ENCODE measurements at places on chromosomes 13 and 19. TPM values are rescaled to one million over a fixed set of nuclear protein-coding genes. Genes with fewer than 3 reads are reported as not detected.

The FCGBP gene
- total RNA-seq = 0.14 TPM

The IFI30 gene
- total RNA-seq = 11.2 TPM

The GSX1 gene
- not detected for total RNA-seq

The CD37 gene
- not detected for total RNA-seq

The ARGLU1 gene
- 30.4 TPM for total RNA-seq

The GPR183 gene
- not detected for total RNA-seq

The MISP3 gene
- 0.28 TPM for total RNA-seq

The PSG11 gene
- total RNA-seq = not detected

The GFY gene
- not detected for total RNA-seq

The UBE2L5 gene
- total RNA-seq = 0.09 TPM

The CDC37 gene
- total RNA-seq = 194 TPM

The KLF5 gene
- 0.37 TPM for total RNA-seq

The SLITRK6 gene
- 0.28 TPM for total RNA-seq

The KLK12 gene
- not detected for total RNA-seq

The CDC42EP5 gene
- total RNA-seq = 16.1 TPM

The ZNF813 gene
- total RNA-seq = 4.3 TPM

The ZNF433 gene
- 5.5 TPM for total RNA-seq

The VSTM2B gene
- not detected for total RNA-seq

The ZNF780B gene
- total RNA-seq = 13.7 TPM

The ADGRE1 gene
- total RNA-seq = not detected

The TRAPPC6A gene
- 14.1 TPM for total RNA-seq

The EFNB2 gene
- total RNA-seq = 0.46 TPM

The ZNF175 gene
- total RNA-seq = 4.4 TPM

The CRLF1 gene
- total RNA-seq = 28.7 TPM

The CGB3 gene
- not detected for total RNA-seq

The TJP3 gene
- total RNA-seq = not detected

The CD33 gene
- total RNA-seq = not detected

The TSEN34 gene
- total RNA-seq = 53.6 TPM

The ZNF878 gene
- total RNA-seq = not detected

The CAPN12 gene
- not detected for total RNA-seq

The PSG3 gene
- not detected for total RNA-seq

The MLLT1 gene
- 4.4 TPM for total RNA-seq

The NR2F6 gene
- total RNA-seq = 37.6 TPM

The RYR1 gene
- under 0.01 TPM for total RNA-seq

The FCHO1 gene
- total RNA-seq = 0.14 TPM

The CERS4 gene
- 14.5 TPM for total RNA-seq

The PLVAP gene
- total RNA-seq = not detected

The TRPC4 gene
- total RNA-seq = 3.1 TPM

The GAPDHS gene
- not detected for total RNA-seq

All from smooth muscle cell of bladder (primary cell).